ENCODE measurements at places on chromosomes 1 and 21.

DNA sequence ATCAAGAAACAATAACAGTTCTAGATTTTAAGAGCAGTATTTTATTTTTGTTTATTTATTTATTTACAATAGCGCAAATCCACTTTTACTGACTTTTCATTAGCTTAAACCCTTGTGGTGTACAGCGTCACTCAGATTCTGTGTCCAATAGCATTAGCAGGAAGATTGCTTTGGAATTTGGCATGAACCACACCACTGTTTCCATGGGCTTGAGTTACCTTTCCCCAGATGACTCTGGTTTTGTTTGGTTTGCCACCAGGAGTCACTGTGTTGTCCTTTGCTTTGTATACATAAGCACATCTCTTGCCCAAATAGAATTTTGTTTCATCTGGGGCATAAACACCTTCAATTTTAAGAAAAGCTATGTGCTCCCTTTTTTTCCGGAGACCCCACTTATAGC is 25.9 kb upstream of the SNRPE start:
- DNase-seq: no peak

- DNase-seq: no peak
These were observed 21.8 kb upstream of the LRRC53 start for GRCh38 chr1:74534241-74534640.

GRCh38 chr1:180262628-180263488 is 32.8 kb downstream of the LHX4 start:
- DNase-seq: no peak

DNA sequence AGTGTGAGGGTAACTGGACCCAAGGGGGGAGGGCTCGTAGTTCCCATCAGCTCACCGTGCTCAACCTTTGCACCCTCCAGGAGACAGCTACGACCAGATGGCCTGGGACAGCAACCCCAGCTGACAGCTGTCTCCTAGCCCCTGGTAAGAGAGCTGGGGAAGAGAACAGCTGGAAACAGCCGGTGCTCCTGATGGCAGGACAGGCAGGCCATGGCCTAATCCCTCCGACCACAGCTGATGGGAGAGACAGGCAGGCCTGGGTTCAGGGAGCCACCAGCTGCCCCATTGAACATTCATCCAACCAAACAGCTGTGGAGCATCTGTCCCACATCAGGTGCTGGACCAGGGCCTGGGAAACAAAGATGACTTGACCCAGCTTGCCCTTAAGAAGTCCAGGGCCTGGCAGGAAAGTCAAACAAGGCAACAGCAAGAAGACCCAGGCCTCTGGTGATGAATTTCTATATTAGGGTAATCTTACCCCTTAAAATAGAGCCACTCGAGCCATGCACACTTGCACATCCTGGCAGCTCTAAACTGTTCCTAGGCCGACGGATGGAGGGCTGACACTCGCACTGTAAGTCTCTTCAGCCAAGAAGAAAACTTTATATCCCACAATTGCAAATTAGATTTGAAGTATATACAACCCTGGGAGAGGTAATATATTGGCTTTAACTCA is 12.2 kb downstream of the OLFML2B start:
- no peak for DNase-seq

DNA sequence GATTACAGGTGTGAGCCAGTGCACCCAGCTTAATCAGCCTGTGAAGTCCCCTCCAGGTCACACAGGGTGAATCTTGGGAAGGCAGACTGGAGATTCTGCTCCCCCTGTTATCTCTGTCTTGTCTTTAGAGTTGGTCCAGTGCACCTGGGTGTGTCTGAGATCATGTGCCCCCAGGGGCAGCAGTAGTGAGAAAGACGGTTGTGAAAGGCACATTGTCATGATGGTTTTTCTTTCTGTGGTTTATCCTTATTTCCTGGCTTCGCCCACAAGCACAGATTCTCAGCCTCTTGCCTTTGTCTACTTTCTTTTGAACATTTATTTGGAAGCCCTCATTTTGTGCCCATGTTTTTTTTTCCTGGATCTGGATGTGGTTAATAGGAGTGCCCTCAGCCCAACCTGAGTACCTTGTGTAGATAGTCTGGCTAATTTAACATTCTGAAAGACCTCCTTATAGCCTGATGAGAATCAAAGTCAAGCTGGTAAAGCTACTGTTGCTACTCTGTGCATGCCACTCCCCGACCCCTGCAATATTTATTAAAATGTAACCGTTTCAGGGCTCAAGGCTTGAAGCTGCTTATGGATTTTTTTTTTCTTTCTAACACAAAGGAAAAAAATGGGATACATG is 23.7 kb downstream of the UCK2 start:
- no peak for DNase-seq

DNA sequence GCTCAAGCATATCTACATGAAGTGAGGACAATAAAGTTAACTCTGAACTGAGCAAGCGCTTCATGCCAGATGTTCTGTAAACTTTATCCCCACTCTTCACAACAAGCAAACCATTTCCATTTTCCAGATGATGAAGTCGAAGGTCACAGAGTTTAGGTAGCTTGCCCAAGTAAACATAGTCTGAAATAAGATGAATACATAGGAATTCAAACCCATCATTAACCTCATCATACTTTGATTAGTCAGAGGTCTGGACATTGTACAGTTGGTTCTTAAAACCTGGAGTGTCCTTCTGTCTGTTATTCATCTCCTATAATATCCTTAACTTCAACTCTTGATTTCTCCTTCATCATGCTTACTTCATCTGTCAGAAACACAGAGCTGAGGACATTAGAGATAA is 180.3 kb upstream of the C8B start:
- no peak for DNase-seq
